Right lung (tissue), 10 donors: ENCODE measurements at places on chromosomes 2 and 18. TPM values are rescaled to one million over a fixed set of nuclear protein-coding genes. Genes with fewer than 3 reads are reported as not detected.

DNA sequence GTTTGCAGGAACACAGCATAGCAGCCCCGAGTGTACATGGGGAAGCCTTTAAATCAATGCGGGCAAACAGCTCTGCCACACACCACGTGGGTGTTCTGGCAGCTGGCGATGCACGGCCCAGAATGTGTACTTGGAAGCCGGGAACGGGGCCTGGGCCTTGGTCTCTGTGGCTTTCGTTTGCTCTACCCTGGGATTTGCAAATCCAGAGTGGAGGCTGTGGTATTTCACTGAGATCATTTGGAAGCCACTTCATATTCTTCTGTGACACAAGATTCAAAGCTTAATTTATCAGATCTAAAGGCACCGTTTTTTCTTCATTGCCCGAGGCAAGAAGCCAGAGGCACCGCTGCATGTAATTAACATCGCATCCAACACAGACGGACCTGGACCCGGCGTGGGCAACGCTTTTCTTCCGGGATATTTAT is 246.3 kb upstream of the MYT1L start:
- DNase-seq: no peak

GRCh38 chr18:69647702-69648101 is 247.0 kb downstream of the DOK6 start:
- no peak for DNase-seq

The IL1R1 gene
- polyA plus RNA-seq: 109 TPM

DNA sequence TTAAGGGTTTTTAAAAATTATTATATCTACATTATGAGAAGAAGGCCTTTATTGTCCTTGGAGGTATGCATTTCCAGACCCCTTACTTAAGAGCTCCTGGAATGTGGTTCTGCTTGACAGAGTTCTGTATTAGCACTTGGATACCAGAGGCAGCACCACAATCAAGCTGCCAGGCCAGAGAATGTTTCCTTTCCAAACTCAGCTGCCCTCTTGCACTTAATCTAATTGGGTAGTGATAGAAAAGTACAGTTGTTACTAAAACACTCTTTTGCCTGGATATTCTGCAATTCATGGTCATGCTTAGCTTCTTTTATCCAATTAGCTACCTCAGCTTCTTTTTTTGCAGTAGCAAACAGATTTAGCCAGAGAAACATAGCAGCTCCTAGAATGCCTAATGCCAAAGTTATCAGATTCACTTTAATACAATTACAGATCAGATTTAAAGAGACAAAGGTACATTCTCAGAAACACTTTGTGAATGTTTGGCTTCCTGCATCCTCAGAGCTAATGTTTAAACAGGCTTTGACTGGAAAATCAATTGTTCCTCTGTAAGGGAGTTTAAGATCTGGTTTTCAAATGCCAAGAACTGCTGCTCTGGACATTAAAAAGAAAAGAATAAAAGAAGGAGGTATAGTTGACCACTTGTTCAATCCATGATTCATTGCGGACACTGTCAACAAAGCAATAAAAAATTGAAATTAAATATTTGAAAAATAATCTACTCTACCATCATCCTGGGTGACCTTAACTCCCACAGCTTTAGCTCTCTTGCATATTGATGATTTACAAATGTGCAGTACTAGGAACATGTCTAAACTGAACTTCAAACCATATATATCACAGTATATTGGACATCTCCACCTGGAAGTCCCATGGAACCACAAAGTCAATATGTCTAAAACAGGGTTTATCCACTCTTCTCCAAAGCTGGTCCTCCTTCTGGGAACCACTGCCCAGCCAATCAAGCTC is 12.8 kb downstream of the NOSTRIN start:
- DNase-seq: no peak

DNA sequence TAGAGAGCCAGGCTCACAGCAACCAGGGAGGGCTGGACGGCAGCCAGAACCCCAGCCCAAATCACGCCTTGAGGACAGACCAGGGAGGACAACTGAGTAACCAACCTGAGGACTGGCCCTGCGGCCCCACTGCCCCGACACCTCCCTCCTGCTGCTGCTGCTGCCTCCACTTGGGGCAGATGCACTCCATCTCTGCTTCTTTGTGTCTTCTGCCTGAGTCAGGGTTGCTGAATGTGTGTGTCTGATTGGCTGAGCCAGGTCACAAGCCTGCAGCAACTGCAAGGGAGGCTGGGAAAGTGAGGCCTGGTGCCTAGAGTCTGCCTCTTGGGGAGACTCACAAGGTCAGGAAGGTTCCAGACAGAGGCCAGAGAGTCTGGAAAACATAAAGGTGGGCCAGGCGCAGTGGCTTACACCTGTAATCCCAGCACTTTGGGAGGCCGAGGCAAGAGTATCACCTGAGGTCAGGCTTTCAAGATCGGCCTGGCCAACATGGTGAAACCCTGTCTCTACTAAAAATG is 83.4 kb downstream of the ZFP36L2 start:
- DNase-seq: no peak

DNA sequence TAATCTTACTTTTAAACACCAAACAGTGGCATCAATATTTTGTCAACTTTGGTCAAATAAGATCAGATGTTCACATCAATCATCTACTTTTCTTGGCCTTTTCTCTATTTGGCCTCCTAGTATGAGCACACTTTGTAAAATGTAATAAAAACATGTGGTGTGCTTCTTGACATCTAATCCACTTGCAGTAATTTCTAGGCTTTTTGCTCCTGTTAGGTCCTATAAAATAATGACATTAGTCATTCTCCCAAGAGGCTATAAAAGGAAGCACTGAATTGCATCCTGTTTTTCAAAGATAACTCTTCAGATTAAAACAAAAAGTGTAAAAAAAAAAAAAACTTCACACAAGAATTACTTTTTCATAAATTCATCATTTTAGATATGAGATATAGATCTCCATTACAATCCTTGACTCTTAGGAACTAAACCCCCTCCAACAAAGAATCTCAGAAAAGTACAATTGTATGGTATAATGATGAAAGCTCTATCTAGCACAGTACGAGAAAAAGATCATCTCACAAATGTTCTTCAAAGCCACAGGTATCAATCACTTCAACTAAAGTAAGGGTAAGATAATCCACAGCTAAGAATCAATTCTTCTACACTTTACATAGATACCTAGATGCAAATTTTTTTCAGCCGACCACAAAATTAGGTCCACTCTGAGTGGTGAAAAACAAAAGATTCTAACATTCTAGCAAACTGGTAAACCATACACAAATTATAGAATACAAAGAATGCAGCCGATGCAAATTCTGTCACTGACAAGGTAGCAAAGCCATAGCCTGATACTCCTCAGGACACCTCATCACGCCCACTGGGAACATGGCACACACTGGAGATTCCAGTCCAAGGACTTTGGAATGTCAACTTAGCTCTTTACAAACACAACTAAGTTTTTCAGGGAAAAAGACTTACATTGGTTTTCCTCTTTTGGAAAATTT is 2.7 kb downstream of the BCL2 start:
- DNase-seq: no peak

DNA sequence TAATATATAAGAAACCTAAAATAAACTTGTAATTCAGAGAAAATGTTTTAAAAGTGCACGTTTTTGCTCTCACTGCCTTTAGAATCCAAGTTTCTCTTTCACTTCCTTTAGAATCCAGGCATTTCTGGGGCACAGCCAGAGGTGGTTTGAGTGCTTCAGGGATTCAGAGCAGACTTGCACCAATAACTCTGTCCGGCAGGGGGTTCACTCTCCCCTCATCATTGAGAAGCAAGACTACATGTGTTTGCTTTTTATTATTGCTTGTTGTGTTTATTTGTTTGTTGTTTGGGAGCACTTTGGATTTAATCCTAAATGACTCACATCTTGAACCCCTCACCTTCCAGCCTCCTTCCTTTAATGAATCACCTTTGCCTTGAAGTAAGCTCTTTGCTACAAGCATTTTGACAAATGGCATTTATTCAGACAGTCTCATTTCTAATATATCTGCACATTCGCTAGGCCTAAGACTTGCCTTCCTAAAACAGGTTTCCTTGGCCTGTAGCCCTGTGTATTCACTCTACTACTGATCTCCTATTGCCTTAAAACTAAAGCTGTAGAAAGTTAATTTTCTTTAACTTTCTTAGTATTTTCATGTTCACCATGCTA is 233.5 kb upstream of the ATP5MC3 start:
- DNase-seq: peak; percentile 58

DNA sequence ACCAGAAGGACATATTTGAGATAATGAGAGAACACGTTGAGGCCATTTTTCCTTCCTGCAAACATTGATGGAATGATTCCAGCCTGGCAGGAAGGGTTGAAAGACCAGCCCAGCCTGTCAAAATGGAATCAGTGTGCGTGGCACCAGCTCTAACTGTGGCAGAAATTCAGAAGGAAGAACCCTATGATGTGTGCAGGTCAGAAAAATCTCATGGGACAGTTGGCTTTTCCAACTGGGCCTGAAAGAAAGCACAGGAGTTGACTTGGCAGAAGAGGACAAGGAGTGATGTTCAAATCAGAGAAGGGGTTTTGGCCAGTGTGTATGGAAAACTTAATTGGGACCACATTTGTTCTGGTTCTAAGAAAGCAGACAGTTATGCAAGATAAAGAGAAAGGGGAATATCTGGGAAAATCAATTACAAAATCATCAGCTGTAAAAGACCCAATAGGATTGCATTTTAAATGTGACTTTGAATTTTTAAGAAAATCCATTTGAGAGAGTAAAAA is 192.8 kb upstream of the PID1 start:
- DNase-seq: no peak

- no peak for DNase-seq
Observed at GRCh38 chr2:146467425-146467824, 1377.4 kb upstream of the ACVR2A start.

DNA sequence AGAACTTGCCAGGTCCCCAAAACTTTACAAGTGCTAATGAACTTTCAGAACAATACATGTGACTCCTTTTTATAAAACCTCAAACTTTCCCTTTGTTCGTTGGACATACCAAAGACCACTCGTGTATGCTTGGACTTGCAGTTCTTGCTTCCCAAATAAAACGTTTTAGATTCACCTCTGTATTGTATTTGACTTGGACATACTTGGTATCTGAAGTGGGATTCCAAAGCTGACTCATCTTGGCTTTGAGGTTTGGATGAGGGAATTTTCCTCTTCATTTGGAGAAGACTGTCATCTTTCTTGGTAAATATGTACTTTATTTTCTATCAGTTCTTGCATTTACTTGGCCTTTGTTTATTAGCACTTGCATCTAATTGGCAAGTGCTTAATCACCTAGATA is 8.0 kb upstream of the CYB5A start:
- no peak for DNase-seq

DNA sequence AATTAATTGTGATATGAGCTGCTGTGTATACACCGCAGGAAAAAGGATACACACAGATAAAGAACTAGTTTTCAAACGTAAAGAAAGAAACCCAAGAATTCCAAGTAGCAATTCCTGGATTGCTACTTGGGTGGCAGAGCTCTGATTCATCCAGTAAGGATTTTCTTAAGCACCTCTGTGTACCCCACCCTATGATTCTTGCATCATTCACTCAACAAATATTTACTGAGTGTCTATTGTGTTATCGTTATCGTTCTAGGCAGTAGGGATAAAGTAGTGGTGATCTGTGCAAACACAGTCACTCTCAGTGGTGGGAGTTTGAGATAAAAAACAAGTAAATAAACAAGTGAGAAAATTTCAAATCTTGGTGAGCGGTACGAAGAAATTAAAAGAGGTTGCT is 4.9 kb upstream of the TMEM200C start:
- no peak for DNase-seq

- DNase-seq: peak; percentile 68
Observed at GRCh38 chr2:112941753-112942653, 31.0 kb downstream of the IL37 start.
